Stimulated activated CD8-positive, alpha-beta memory T cell treated with anti-CD3 and anti-CD28 coated beads, Interleukin-7, amount 100 ng/mL, for 48 hours (primary cell): ENCODE measurements at places on chromosomes 6 and 20.

DNA sequence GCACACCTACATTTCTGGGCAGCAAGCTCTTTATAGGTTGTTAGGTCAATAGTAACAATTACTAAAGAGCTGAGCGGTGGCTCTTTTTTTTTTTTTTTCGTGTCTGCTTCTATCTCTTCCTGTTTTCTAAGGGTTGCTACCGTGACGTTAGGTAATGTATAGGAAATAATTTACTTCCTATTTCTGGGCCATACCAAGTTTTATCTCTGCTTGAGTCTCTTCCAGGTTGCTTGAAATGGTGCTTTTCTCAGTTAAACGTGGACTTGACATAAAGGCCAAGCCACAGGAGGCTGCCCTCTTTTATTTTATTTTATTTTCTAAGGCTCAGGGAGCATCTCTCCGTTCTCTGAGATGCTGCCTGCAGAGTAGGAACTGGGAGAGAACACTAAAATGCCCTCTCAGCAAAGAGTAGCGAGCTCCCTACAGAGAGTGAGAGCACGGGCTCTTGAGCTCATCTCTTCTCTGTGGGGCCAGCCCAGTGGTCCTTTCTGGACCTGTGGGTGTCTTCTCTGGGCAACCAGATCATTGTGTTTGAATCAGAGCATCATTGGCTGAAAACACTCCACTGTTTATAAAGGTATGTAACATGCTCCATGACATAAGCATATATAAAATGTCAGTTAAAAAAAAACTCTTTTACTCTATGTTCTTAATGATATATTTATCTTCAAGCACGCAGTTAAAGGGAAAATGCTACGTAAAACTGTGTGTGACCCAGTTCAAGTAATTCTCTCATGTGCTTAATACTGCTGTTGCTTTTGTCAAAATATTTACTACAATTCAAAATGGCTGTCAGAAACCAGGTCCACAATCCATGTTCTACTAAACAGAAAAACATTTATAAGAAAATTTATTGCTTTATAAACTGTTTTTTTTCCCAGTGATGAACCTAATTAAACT lies at the start of gene ZNF831:
TSS of gene ZNF831 (plus strand) at position 191 of the 900 bp plus-strand sequence. CDS start 27,199 bp downstream, outside the sequence.
- no peak for DNase-seq

DNA sequence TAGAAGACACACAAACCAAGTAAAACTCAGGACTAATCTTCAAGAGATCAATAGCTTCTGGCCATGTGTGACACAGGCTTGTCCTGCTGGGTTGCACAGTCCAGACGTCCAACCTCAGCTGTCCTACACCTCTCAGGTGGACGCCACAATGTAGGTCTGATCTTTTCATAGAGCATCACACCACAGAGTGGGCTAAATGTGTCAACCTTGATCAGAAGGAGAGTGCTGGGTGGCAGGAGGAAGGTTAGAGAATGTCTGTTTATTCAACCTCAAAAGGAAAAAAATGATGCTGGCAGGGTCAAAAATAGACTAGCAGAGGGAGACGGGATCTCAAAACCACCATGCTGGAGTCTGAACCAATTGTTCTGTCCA lies 41.7 kb downstream of the GFOD1 start:
- DNase-seq, result no peak

- no peak for DNase-seq
Measured at GRCh38 chr6:14704383-14705271, 541.2 kb upstream of the JARID2 start.

DNA sequence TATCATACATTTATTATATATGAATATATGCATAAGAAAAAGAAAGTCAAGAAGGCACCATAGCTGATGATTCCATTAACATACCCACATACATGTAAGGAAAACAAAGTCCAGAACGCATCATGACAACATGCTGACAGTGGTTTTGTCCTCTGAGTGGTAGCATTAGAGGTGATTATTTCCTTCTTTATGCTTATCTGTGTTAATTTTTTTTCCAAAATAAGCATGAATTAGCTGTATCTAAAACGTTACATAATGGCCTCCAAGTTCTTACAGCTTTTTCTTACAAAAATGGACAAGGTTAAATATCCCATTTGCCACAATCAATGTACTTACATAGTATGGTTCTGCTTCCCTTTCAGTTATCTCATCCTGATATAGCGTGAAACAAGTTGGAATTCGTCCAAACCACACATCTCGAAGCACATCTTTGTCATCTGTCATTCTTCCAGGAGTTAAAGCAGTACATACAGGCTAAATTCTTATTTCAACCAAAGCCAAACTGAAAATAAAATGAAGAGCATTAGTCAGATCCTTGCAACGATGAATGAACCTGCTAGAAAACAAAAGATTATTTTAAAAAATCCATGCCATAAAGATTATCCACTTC lies 9.7 kb downstream of the ATG5 start:
- no peak for DNase-seq

- no peak for DNase-seq
Measured at GRCh38 chr20:49037962-49038387, 8.1 kb upstream of the CSE1L start.
